ENCODE measurements at places on chromosomes 16 and 17.

DNA sequence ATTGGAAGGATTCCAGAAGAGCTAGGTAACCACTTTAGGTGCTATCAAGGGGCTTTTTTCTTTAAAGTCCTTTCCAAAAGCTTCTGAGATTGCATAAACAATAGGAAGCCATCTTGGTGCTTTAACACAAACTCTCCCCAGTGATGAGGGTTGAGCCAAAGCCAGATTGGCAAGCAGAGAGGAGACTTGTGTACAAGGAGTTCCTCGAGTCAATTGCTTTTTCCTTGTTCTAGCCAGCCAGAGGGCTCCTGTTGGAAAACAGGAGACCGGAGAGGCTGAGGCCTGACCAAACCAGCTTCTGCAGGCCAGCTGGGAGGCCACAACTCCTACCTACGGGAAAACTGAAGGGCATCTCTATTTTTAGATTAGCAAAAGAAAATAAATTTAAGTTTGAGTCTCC is 46.5 kb downstream of the MAPT start:
- DNase-seq, result no peak

DNA sequence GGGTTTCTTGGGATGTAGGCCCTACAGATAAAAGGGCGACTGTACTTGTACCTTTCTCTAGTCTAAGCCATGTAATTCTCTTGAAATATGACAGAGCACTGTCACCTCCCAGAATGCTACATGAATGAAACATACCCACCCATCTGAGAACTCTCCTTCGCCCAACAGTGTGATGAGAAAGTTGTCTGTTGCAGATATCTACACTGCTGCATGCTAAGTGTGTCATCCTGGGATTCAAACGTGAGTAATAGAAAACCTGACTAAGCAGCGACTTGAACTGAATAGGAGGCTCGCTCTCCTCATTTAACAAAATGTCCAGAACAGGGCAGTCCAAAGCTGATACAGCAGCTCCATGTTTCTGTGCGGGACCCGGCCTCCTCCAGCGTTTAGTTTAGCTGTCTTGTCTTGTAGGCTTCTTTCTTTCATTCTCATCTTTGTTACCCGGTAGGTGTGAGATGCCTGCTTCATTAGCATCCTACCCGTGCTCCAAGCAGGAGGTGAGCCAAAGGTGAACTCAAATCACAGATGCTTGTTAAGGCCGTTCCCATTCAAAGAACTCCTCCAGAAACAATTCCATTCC is 211.9 kb downstream of the PRKCA start:
- no peak for DNase-seq

DNA sequence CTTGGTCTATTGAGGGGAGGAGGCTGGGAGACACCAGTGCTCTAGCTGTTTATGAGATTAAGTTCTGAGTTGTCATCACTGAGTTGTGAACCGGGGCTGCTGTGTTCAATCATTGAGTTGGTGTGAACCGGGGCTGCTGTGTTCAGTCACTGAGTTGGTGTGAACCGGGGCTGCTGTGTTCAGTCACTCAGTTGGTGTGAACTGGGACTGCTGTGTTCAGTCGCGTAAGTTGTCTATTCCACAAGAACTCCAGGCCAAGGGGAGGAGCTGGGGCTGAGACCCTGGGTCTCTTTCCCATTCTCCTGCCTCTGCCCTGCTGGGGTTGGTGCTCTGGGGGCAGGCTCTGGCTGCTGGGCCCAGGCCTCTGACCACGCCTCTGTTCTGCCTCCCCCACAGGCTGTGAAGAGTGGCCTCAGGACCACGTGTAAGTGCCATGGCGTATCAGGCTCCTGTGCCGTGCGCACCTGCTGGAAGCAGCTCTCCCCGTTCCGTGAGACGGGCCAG is 24.5 kb downstream of the WNT9B start:
- no peak for DNase-seq

- DNase-seq, result no peak
Measured at GRCh38 chr16:404971-405486, 3.3 kb downstream of the DECR2 start.

Measured in GOT3 (cell line).